Activated CD4-positive, alpha-beta T cell treated with anti-CD3 and anti-CD28 coated beads, Interleukin-2, amount 10 ng/mL, durations not matched to agents 24 days and 14 days (primary cell): ENCODE measurements at places on chromosomes 16 and 17. TPM values are rescaled to one million over a fixed set of nuclear protein-coding genes. Genes with fewer than 3 reads are reported as not detected.

The TSNAXIP1 gene
- 0.65 and 0.80 TPM in 2 replicates for total RNA-seq

DNA sequence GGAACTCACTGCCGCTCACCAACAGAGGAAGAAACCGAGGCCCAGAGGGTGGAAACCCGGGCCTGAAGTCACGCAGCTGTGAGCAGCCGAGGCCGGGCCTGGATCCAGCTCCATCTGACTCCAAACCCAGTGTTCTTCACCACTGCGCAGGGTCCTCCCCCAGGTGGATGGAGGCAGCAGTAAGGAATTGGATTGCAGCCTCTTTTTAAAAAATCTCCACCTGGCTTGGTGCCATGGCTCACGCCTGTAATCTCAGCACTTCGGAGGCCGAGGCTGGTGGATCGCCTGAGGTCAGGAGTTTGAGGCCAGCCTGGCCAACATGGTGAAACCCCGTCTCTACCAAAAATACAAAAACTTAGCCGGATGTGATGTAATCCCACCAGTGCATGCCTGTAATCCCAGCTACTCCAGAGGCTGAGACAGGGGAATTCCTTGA, 177.2 kb downstream of the FOXL1 start:
- DNase-seq, result no peak
- H3K4me3 ChIP-seq, result no peak overlapping the region
- no peak overlapping the region for H3K27ac ChIP-seq
- peaks cover 17% of the 10 kb centered on the region for H3K27me3 ChIP-seq
- no peaks in the 10 kb centered on the region for H3K36me3 ChIP-seq

DNA sequence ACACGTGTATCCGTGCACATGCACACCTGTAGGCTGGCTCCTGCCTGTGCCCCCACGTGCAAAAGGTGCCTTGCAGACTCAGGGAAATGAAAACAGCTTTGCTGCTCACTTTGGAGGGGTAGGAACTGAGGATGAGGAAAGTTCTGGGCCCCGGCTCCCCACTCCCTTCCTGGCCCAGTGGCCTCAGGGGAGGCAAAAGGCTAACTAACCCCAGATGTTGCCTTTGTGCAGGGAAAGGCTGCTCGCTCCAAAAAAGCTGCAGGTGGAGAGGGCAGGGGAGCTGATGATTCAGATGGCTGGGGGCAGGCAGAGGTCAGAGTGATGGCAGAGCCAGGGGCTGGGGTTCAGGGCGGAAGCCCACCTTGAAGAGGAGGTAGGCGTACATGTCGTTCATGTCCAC, 12.4 kb downstream of the PLCD3 start:
- H3K36me3 ChIP-seq, result no peaks in the 10 kb centered on the region
- DNase-seq, result no peak
- H3K27ac ChIP-seq, result no peak overlapping the region
- peaks cover 2% of the 10 kb centered on the region for H3K4me1 ChIP-seq
- no peak overlapping the region for H3K4me3 ChIP-seq

- H3K4me1 ChIP-seq, result no peaks in the 10 kb centered on the region
- H3K4me3 ChIP-seq, result no peak overlapping the region
- no peak overlapping the region for H3K27ac ChIP-seq
- H3K27me3 ChIP-seq, result no peaks in the 10 kb centered on the region
- DNase-seq, result no peak
Observed at GRCh38 chr16:87166934-87167333, 150.3 kb downstream of the C16orf95 start.

- H3K27me3 ChIP-seq, result no peaks in the 10 kb centered on the region
- no peaks in the 10 kb centered on the region for H3K4me1 ChIP-seq
- no peaks in the 10 kb centered on the region for H3K36me3 ChIP-seq
- peak; percentile 42 for DNase-seq
Observed at GRCh38 chr17:13474073-13474800, 127.5 kb downstream of the HS3ST3A1 start.

DNA sequence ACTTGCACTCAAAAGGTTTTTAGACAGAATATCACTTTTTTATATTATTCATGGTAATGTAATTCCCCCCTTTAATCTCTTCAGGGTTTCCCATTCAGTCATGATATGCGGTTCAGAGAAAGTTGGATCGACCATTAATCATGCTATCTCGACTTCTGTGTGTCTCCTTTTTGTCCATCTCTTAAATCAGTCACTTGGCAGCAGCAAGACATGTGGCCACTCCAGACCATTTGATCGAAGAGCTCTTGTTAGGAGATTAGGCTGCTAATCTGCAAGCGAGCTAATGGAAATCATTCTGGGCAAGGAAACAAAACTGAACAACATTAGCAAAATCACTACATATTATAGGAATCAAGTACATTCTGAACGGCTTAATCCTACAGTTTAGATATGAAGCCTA, 449.9 kb downstream of the WWOX start:
- H3K27ac ChIP-seq, result no peak overlapping the region
- peaks cover 8% of the 10 kb centered on the region for H3K27me3 ChIP-seq
- no peaks in the 10 kb centered on the region for H3K36me3 ChIP-seq
- peaks cover 2% of the 10 kb centered on the region for H3K4me1 ChIP-seq
- DNase-seq, result no peak

DNA sequence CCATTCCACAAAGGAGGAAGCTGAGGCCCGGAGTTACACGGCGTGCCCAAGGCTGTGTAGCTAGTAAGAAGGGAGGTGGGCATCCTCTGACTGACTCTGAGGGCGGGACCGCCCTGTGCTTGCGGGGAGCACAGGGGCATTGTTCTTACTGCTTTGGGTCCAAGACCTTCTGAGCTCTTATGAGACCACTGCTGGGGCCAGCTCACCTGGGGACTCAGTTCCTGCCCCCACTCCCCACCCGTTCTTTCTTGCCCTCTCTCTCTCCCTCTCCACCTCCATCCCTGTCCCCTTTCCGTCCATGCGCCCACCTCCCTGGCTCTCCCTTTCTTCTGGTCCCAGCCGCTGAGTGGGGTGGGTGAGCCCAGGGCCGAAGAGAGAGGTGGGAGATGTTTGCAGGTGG, 19.6 kb downstream of the CCR7 start:
- no peak overlapping the region for H3K27ac ChIP-seq
- no peaks in the 10 kb centered on the region for H3K27me3 ChIP-seq
- H3K4me3 ChIP-seq, result no peak overlapping the region

The COG4 gene
- 38.3 and 42.1 TPM in 2 replicates for total RNA-seq

GRCh38 chr17:3773511-3773910, 27.5 kb downstream of the ITGAE start:
- H3K4me1 ChIP-seq, result peaks cover 22% of the 10 kb centered on the region
- no peak for DNase-seq
- H3K4me3 ChIP-seq, result no peak overlapping the region
- peaks cover 2% of the 10 kb centered on the region for H3K36me3 ChIP-seq

DNA sequence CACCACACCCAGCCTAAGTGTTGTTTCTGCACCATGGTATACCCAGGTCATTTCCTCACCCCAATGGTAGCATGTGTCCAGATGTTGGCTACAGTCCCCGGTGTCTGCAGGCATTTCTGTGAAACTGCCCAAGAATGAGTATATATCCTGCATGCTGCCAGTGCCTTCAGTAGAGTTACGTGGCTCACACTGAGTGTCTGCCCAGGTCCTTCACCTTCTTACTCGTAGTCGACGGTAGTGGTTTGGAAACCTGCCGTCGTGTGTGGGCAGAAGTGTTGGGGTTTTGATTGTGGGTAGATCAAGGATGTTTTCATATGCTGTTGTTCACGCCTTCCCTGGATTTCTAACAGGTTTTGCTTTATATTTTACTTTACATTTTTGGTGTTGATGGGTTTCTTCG, 16.8 kb downstream of the TCF25 start:
- H3K4me3 ChIP-seq, result no peak overlapping the region
- H3K4me1 ChIP-seq, result peaks cover 10% of the 10 kb centered on the region
- DNase-seq, result no peak
- peak overlapping the region; percentile 53 for H3K27ac ChIP-seq

The NUPR1 gene
- not detected in 2 replicates for total RNA-seq

GRCh38 chr16:85084841-85085510, 27.3 kb downstream of the CIBAR2 start:
- H3K27me3 ChIP-seq, result no peaks in the 10 kb centered on the region
- H3K36me3 ChIP-seq, result no peaks in the 10 kb centered on the region
- peaks cover 2% of the 10 kb centered on the region for H3K4me1 ChIP-seq
- H3K27ac ChIP-seq, result peak overlapping the region; percentile 3
- no peak overlapping the region for H3K4me3 ChIP-seq

GRCh38 chr17:50547736-50548083, 736 bp downstream of the SPATA20 start:
- peaks cover 12% of the 10 kb centered on the region for H3K4me1 ChIP-seq
- peaks cover 19% of the 10 kb centered on the region for H3K27me3 ChIP-seq
- H3K4me3 ChIP-seq, result peak overlapping the region; percentile 83
- peak overlapping the region; percentile 80 for H3K27ac ChIP-seq
- H3K36me3 ChIP-seq, result no peaks in the 10 kb centered on the region

The KLHL11 gene
- total RNA-seq, result 22.6 and 22.8 TPM in 2 replicates
